ENCODE measurements at places on chromosomes 1 and 21.

DNA sequence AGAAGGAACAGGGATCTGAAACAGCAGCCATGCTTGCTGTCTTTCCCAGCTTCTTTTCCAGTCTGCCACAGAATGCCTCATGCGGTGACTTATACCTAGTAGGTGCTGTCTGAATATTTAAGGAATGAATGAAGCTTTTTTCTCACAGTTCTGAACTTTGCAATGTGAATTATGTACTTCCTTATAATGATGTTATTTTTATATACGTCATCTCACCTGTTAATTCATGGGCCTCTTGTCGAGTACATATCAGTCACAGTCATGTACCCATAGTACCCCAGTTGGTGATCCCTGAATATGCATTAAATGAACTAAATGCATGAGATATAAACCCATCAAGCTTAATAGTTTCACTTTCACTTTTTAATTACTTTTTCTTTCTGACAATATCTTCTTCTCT is 132.7 kb downstream of the NTNG1 start:
- DNase-seq: no peak

DNA sequence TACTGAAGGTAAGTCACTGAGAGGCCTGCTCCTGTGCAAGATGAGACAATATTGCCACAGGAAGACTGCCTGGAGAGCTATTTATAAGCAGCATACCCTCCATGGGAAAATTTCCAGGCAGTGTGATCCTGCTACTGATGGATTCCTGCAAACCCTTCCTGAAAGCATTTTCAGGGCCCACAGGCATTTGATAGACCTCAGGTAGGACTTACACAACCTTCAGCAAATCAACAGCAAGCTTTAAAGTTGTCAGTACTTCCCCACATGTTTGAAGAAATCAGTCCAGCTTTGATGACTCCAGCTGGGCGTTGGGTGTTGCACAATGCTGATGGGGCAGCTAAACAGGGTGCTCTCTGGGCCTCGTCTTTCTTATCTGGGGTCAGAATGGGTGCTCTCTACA is 108.8 kb downstream of the PLXNA2 start:
- no peak for DNase-seq

- DNase-seq: no peak
Observed at GRCh38 chr1:182677397-182678098, 6.8 kb downstream of the RGS8 start.

GRCh38 chr1:11828511-11828910 is 19.1 kb downstream of the NPPA start:
- DNase-seq: no peak

DNA sequence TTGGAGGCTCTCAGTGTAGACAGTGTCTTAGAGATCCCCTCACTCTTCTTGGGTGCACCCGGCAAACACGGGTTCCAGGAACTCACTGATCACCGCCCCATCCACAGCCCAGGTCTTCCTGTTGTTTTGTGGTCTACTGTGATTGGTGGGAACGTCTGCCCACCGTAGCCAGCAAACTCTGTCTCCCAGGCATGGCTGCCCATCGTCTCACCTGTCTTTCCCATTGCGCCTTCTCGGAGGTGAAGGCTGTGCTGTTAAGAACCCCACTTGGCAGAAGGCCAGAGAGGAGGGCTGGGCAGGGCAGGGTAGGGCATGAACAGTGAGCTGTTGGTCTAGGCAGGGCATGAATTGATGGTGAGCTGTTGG is 14.1 kb upstream of the KCNA2 start:
- no peak for DNase-seq

- DNase-seq: no peak
Observed at GRCh38 chr1:10943991-10944730, 68.3 kb upstream of the TARDBP start.

DNA sequence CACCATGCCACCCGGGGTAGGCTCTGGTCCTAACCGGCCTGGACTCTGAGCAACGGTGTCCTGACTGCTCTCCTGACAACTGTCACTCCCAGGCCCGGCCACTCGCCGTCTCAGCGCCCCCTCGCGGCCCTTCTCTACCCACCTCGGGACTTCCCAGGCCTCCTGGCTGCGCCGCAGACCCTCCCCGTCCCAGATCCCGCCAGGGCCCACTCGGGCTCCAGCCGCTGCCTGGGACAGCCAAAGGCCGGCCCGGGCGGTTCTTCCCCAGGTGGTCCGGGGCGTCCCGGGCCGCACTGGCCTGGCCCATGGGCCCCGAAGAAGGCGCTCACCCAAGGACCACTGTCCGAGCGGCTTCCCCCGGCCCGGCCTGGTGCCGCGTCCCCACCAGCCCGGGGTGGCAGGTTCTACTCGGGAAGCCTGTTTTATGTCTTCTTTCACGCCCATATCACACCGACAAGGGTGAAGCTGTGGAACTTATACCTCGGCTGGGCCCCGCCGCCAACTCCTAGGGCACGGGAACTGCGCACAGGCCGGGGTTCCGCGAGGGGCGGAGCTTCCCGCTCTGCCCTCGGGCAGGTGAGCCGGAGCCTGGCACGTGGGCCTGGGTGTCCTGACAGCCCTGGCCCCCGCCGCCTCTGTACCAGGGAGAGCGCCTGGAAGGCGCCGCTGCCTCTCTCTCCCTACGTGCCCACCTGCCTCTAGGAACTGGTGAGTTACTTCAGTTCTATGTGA is 138.3 kb downstream of the TTLL7 start:
- DNase-seq: peak; percentile 78

DNA sequence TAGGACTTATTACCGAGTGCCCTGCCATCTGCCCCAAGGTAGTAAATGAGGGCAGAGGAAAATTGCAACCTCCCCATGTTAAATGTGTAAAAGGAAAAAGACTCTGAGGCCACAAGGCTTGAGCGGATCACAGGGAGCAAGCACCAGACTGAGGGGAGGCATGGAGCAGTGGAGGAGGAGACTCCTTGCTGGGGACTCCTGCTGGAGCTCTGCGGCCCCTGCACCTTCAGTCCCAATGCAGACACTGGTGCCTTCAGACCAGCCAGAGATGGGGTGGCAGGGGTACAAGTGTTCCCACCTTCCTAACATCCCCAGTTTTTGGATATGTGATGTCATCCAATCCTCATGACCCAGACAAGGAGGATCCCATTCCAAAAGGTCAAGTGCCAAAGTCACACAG is 128.4 kb upstream of the NGF start:
- DNase-seq: no peak

GRCh38 chr1:19067182-19067911 is 110.9 kb upstream of the IFFO2 start:
- DNase-seq: no peak

DNA sequence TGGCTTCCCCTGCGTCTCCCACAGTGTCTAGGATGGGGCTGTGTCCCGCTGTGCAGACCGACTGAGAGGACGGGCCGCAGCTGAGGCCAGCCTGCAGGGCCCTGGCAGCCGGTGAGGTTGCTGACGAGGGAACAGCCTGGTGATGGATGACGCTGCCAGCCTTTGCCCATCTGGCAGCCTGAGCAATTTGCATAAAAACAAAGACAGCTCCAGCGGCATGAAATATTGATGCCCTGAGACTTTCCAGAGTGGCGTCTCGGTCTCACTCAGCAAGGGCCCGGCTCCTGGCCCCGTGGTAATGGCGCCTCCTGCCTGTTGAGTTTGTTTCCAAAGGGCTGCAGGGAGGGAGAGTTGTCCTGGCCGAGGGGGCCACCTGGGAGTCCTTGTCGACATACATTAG is 19.1 kb upstream of the KCNA10 start:
- no peak for DNase-seq

- no peak for DNase-seq
Observed at GRCh38 chr1:228085287-228085951, 2.9 kb downstream of the ARF1 start.

DNA sequence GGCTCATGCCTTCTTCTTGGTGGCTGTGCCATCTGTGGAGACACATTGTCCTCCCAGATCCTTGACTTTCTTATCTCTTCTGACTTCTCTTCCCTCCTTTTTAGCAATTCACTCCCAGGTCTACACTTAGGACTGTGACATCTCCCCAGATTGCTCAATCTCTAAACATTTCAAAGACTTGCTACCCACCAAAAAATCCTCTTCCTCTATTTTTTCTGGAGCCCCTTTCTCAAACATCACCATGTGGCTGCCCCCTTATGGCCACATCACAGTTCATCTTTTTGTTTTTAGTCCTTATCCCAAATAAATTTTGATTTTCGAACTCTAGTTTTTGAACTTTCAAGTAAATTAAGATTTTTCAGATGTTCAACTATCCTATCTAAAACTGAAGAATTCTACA is 148.6 kb upstream of the HOOK1 start:
- no peak for DNase-seq

- DNase-seq: no peak
Observed at GRCh38 chr1:12009318-12009947, 9.9 kb upstream of the MIIP start.

DNA sequence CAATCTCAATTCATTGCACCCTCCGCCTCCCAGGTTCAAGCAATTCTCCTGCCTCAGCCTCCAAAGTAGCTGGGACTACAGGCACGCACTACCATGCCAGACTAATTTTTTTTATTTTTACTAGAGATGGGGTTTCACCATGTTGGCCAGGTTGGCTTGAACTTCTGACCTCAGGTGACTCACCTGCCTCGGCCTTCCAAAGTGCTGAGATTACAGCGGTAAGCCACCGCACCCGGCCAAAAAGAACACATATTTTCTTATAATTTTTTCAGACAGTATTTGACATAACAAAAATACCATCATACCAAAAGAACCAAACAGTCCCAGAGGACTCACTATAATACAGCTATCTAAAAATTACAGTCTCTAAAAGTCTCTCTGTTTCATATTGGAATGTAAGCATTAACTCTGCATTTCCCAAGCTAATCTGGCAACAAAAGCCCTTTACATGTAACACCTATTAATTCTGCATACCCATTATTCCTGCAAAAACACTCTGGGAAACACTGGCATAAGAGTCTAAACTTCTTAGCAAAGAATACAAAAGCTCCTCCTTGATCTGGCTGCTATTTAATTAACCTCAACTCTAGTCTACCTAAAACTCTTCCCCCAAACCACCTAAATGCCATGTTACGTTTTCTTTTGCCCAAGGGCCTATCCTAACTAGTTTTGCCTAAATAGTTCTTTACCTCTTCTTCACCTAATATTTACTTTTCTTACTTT is 26.9 kb downstream of the WDR26 start:
- no peak for DNase-seq

GRCh38 chr1:154765970-154766369 is 104.1 kb downstream of the KCNN3 start:
- DNase-seq: no peak

GRCh38 chr1:52474807-52475206 is 70.4 kb downstream of the PRPF38A start:
- DNase-seq: no peak

DNA sequence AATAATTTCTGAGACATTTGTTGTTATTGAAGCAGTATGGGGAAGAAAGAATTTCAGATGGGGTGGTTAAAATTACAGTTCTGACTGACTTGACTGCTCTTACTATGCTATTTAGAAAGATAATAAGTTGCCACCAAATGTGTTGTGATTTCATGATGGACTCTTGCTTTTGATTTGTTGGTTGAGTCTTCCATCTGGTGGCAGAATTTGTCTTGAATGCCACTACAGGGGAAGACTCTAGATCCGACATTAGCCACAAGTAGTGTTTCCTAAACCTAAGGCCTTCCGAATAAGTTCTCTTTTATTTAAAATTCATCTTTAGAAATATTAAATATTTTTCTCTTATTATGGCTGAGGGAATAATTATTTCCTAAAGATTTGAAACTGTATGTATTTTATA is 190.9 kb upstream of the ADGRL4 start:
- no peak for DNase-seq

DNA sequence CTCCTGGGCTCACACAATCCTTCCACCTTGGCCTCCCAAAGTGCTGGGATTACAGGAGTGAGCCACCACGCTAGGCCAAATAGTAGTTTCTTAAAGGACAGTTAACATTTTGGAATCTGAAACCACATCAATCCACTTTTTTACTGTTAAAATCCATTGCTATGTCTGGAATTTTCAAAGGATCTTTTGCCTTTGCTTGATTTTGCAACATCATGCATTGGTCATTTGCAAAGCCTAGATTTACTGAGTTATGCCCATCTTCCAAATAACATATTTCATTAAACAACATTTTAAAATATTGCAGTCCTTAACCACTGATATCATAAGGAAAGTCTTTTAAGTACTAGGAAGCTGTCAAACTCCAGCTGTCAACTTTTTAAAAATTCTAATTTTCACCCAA is 3.3 kb downstream of the POGZ start:
- no peak for DNase-seq

DNA sequence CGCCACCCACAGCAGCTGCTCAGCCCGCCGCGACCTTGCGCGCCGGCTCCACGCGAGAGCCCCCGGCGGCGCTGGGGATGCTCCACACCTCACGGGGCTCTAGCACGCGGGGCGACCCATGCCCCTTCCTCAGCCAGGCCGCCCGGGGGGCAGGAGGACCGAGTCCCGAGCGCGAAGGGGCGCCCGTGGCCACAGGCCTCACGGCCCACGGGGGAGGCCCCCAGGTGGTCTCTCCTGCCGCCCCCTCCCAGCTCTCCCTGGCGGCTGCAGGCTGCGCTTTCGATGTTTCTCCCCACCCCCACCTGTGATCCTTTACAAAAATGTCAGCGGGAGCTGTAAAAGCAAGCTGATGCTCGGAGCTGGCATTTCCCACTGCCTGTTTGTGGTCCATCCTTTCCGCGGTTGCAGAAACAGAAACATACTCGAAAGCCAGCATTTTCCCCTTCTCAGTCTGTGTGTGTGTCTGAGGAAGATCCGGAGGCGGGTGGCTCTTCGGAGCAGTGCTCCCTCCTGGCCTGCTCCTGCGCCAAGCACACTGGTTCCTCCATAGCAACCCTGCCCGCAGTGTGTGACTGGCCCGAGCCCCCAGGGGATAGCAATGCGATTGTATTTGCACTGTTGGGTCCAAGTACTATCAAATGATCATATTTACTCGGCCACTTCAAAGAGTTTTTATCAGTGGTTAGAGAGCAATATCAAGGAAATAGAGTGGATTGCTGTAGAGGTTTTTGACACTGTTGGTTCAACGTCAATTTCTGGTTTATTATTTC is 2.1 kb downstream of the KIF26B start:
- DNase-seq: no peak

GRCh38 chr1:943545-944340 is 15.3 kb downstream of the NOC2L start:
- DNase-seq: no peak

- no peak for DNase-seq
Observed at GRCh38 chr1:17128361-17128760, 9.1 kb upstream of the PADI2 start.

DNA sequence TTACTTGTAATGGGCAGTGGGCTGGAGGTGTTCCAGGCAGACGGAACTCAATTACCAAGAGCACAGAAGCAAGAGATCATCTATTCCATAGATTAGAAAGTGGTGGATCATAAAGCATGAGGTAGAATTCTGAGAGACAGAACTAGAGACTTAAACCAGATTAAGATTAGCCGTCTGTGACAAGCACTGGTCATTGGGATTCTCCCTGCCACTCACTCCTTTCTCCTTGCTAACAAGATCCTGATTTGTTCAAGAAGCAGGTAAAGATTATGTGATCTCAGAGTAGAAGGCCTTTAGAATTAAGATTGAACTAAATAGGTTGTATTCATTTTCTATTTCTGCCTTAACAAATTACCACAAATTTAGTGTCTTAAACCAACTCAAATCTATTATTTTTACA is 1.5 kb upstream of the HSPA13 start:
- DNase-seq: no peak

All from stimulated activated CD4-positive, alpha-beta T cell treated with anti-CD3 and anti-CD28 coated beads, Interleukin-12 subunit alpha, Interleukin-12 subunit beta, amount 100 ng/mL, for 24 hours (primary cell).